ENCODE measurements at places on chromosomes 3 and 15. TPM values are rescaled to one million over a fixed set of nuclear protein-coding genes. Genes with fewer than 3 reads are reported as not detected.
A peak's percentile ranks its signal among the peaks of the same experiment; 100 is the strongest.

The LMAN1L gene
- not detected for total RNA-seq

The CHRNB4 gene
- total RNA-seq = 0.19 TPM

The C2CD4A gene
- 0.10 TPM for total RNA-seq

The OXTR gene
- total RNA-seq = not detected

The TNFSF10 gene
- 74.3 TPM for total RNA-seq

The GLT8D1 gene
- 27.4 TPM for total RNA-seq

The CPN2 gene
- 0.10 TPM for total RNA-seq

The SERPINI2 gene
- not detected for total RNA-seq

The SEMA6D gene
- 5.6 TPM for total RNA-seq

The GLDN gene
- total RNA-seq = 9.4 TPM

The DLL4 gene
- 4.2 TPM for total RNA-seq

GRCh38 chr15:90557186-90558084, 27.7 kb downstream of the CRTC3 start:
- DNase-seq = peak; percentile 61

GRCh38 chr3:128619146-128619890, 31.3 kb downstream of the RPN1 start:
- no peak for DNase-seq

DNA sequence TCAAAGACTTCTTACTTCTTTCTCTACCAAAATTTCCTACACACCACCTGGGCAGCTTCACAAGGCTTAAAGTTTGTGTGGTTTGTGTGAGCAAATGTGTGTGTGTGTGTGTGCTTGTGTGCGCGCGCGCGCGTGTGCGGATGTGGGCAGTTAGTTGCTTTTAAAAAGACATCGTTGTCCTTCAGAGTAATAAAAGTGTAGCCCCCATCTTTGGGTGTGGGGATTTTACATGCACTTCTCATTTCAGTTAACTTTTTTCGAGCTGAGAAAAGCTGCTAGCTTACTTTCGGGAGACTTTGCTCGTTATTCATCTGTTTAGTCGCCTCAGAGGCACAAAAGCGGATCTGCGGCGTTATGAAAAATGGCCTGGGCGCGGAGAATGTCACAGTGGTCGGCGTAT, 36.0 kb downstream of the ZIC4 start:
- no peak for DNase-seq

GRCh38 chr3:65342084-65342683, 654.4 kb upstream of the ADAMTS9 start:
- DNase-seq = no peak

GRCh38 chr3:28150465-28151206, 90.8 kb upstream of the CMC1 start:
- no peak for DNase-seq

- no peak for DNase-seq
These were observed 256.0 kb downstream of the CNTN4 start for GRCh38 chr3:2354702-2355101.

- no peak for DNase-seq
These were observed 254.5 kb downstream of the NEK10 start for GRCh38 chr3:27114684-27115083.

GRCh38 chr3:120646771-120647432, 35.1 kb downstream of the HGD start:
- no peak for DNase-seq

DNA sequence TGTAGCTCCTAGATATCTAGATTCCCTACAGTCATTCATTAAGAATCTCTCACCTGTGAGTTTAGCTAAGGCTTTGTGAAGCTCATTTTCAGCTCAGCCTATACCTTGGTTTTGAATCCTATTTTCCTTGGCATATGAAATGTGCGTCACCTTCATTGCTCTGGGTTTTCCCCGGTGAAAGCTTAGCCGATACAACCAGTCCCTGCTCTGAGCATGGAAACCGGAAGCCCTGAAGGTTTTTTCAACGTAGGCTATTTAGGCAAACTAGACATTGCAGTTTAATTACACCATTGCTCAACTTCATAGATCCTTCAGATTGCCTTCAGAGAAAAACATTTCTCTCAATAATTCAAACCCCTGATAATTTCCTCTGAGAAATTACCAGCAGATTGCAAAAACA, 206.8 kb upstream of the TPRG1 start:
- DNase-seq = no peak

GRCh38 chr3:138186803-138187295, 252 bp upstream of the ARMC8 start:
- peak; percentile 87 for DNase-seq

- DNase-seq = no peak
These were observed 2.5 kb downstream of the PRR23E start for GRCh38 chr3:127195417-127195816.

DNA sequence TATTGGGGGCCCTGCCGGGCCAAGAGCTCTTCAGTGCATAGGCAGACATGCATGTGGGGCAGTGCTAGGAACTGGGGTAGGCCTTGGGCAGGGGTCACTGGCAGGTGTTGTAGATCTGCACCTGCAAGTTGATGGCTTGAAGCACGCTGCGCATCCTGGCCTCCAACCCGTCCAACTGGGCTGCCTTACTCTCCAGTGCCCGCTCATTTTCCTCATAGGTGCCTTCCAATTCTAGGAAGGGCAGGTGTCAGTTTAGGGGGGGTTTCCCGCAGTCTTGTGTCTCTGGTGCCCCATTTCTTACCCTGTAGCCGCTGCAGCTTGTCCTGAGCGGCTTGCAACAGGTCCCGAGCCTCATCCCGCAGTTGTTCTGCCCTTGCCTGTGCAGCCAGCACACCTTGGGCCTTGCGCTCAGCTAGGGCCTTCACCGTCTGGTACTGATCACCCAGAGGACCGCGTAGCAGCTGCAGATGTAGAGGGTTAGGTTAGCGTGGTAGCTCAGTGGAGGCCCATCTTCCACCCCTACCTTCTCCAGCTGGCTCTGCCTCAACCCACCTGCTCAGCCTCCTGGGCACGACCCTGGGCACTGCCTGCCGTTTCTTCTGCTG, 611 bp upstream of the USP19 start:
- DNase-seq = no peak

DNA sequence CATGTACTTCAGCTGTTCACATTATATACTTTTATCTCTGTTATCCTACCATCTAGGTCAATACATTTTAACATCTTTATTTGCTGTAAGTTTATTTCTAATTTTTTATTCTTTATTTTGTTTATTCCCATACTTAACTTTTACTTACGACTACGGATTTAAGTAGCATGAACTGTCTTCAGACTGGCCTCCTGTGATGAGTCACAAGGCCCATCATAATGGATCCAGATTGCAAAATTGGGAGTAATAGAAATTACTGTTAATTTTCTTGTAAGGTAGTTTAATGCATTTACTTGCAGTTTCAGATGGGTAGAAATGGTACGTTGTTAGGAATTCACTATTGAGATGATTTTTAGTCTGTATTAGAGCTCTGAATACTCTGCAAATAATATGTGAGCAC, 45.9 kb downstream of the PPARG start:
- no peak for DNase-seq

DNA sequence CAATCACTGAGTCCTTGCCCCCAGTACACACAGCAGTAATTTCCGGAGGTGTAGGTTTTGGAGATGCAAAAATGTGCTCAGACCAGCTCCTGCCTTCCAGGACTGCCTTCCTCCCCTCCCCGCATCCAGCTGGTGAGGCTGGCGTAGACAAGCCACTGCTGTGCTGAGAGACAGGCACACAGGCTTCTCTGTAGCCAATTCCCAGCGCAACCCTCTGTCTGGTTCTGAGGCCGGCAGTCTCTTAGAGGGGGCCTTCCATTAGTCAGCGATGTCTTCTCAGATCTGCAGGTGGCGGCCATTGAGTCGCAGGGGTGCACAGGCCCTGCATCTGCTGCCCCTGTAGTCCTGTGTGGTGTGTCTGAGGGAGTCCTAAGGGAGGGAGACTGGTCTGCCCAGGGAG, 114.4 kb downstream of the DNAJB8 start:
- DNase-seq = no peak

DNA sequence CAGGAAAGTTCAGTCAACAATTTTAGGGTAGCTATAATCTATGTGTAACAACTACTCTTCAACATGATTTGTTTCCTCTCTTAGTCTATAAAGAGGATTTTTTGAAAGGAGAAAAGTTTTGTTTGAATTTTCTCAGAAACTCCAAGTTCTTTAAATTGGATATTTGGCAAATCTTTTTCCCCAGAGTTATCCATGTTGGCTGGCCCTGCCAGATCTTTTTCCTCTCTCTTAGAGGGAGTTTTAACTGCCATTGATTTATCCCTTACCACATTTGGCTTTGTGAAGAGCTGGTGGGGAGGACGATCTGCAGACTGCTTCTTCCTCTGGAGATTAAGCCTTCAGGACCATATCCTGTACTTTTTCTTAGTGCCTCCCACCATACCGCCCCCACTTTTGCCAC, 64.9 kb upstream of the ROPN1 start:
- DNase-seq = no peak

DNA sequence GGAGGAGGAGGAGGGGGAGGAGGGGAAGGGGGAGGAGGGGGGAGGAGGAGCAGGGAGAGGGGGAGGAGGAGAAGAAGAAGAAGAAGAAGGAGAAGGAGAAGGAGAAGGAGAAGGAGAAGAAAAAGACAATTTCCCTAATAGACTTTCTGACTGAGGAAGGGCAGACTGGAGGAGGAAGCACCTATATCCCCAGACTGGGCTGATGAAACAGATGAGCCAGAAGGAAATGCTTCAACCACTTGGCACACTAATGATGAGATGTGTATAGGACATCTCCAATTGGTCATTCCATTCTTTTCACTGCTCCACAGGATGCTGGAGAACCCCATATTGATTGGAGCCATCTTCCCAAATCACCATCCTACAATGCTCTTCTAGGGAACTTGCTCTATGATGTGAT, 69.9 kb downstream of the LYZL4 start:
- no peak for DNase-seq

DNA sequence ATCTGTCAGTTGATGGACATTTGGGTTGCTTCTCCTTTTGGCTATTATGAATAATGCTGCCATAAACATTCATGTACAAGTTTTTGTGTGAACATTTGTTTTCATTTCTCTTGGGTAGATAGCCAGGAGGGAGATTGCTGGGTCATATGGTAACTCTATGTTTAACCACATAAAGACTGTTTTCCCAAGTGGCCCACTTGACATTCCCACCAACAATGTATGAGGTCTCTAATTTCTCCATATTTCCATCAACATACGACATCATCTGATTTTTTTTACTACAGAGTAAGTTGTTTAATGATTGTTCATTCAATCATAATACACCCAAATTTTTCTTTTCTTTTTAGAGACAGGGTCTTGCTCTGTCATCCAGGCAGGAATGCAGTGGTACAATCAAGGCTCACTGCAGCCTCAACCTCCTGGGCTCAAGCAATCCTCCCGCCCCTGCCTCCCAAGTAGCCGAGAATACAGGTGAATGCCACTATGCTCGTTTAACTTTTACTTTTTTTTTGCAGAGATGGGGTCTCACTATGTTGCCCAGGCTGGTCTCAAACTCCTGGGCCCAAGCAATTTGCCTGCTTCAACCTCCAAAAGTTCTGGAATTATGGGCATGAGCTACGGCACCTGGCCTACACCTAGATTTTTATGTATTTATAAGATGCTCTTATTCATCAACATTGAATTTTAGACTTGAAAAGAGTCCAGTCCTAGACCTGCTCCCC, 6.8 kb downstream of the IP6K1 start:
- no peak for DNase-seq

GRCh38 chr15:93372208-93372864, 283.3 kb upstream of the RGMA start:
- DNase-seq = no peak

DNA sequence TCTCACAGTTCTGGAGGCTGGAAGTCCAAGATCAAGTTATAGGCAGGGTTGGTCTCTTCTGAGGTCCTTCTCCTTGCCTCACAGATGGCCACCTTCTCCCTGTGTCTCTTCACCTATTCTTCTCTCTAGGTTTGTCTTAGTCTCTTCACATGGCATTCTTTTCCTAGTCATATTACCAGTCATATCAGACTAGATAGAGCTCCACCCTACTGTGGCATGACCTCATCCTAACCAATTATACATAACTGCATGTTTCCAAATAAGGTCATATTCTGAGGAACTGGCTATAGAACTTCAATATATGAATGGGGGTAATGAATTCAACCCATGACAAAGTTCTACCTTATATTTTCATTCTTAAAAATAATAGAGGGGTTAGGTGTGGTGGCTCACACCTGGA, 196.4 kb upstream of the UBE3A start:
- no peak for DNase-seq

GRCh38 chr3:57142411-57142723, 22.8 kb downstream of the IL17RD start:
- no peak for DNase-seq

DNA sequence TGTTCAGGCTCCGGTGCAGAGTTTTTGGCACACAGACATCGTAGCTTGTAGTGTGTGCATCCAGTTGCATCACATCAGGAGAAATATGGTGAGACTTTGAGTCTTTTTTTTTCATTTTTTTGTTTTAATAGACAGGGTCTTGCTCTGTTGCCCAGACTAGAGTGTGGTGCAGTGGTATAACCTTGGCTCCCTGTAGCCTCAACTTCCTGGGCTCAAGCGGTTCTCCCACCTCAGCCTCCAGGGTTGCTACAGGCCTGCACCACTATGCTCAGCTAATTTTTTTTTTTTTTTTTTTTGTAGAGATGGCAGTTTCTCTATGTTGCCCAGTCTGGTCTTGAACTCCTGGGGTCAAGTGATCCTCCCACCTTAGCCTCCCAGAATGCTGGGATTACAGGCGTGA, 51.1 kb upstream of the TEX264 start:
- DNase-seq = no peak

GRCh38 chr3:57160076-57160764, 4.9 kb downstream of the IL17RD start:
- no peak for DNase-seq

GRCh38 chr15:97501291-97501690, 459.2 kb upstream of the ARRDC4 start:
- no peak for DNase-seq

GRCh38 chr3:101779822-101780381, 891 bp downstream of the NXPE3 start:
- DNase-seq = no peak

DNA sequence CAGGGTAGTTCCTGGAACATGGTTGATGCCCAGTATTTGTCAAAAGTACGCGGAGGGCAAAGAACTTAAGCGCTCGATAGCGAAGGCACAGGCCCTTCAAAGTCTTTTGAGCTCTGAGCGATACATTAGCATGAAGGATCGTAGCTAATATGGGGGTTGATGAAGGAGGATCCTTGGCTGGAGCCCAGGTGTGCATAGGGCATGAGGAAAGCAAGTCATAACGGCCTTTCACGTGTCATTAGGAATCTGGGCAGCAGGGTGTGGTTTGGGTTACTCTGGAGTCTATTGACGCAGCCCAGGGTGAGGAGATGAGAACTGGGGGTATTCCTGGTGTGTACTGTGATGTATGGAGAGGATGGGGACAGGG, 31.7 kb downstream of the SPINK8 start:
- no peak for DNase-seq
